ENCODE measurements at places on chromosomes 2 and 18.

DNA sequence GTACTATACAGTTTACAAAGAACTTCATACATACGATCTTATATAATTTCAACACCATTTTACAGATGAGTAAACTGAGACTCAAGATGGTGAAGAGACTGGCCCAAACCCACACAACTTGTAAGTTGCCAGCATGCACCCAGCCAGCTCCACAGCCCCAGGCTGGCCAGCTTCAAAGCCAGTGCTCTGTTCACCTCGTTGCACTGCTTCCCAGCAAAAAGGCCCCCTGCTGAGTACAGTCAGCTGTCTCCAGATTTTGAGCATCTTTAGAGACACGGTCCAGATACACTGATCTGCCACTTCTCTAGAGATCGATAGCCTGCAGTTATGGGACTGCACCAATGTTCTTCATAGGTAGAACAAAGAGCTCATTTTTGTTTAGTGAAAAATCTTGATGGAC, 257.2 kb upstream of the CHAC2 start:
- no peak for DNase-seq

- no peak for DNase-seq
Measured at GRCh38 chr2:238848691-238848975, 748 bp downstream of the TWIST2 start.

DNA sequence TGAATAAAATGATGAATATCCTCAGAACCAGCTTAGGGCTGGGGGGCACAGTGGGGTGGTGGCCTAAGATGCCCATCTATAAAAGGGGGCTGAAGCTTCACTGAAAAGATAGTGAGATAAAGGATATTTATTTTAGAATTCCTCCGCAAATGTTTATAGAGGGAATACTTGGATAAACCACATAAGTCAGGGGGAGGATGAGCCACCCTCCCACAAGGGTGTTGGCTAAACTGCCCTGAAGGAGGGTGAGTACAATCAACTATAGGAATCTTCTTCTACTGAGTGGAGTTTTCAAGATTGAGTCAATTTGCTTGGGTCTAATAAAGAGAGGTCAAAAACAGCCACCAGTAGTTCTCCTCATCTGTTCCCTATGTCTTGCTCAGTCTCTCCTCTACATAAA, 114.5 kb upstream of the TANK start:
- DNase-seq: no peak

DNA sequence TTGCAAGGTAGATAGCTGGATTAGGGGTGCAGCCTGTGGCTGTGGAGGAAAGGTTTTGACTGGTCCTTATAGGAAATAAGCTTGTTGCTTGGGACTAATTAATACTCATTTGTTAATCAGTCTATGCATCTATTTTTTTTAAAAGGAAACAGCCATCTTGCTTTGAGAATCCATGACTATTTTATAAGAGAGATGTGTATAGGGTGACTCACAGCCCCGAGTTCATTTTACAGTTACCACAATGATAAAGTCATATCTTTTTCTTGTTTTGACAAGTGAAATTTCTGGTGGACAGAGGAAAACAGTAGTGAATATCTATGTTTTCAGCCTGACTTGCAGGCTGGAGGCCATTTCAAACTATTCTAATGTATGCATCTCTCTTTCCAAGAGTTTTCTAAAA, 193.5 kb upstream of the CCDC68 start:
- DNase-seq: no peak

- no peak for DNase-seq
Measured at GRCh38 chr18:65227970-65228369, 522.8 kb upstream of the CDH7 start.

- DNase-seq: no peak
Measured at GRCh38 chr2:135149251-135149650, 97.2 kb downstream of the RAB3GAP1 start.

GRCh38 chr2:235146871-235147565, 195.2 kb downstream of the SH3BP4 start:
- DNase-seq: no peak

GRCh38 chr2:119520696-119521432, 3.4 kb downstream of the SCTR start:
- DNase-seq: no peak

GRCh38 chr18:59518705-59519104, 159.6 kb upstream of the LMAN1 start:
- DNase-seq: no peak

- DNase-seq: no peak
Measured at GRCh38 chr2:36425608-36426355, 70.2 kb downstream of the CRIM1 start.

DNA sequence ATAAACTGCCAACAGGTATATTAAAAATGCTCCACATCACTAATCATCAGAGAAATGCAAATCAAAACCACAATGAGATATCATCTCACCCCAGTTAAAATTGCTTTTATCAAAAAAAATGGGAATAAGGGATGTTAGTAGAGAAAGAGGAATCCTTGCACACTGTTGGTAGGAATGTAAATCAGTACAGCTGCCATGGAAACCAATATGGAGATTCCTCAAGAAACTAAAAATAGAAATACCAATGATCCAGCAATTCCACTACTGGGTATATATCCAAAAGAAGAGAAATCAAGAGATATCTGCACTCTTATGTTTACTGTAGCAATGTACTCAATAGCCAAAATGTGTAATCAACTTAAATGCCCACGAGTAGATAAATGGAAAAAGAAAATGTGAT, 40.6 kb downstream of the ZRANB3 start:
- no peak for DNase-seq

DNA sequence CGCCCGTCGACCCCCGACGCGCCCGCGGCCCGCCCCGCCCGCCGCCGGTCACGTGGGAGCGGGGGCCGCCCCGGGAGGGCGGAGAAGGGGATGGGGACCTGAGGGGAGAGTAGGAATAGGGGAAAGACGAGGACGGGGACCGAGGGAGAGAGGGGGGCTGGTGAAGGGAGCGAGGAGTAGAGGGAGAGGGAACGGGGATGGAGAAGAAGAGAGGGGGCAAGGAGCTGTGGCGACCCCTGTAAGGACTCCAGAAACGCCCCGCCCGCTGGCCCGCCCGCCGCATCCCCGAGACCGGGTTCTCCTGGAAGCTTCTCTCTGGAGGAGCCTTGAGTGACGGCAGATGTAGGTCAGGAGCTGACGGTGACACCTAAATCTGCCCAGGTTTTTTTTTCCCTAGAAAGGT, 615 bp downstream of the ADNP2 start:
- DNase-seq: no peak

DNA sequence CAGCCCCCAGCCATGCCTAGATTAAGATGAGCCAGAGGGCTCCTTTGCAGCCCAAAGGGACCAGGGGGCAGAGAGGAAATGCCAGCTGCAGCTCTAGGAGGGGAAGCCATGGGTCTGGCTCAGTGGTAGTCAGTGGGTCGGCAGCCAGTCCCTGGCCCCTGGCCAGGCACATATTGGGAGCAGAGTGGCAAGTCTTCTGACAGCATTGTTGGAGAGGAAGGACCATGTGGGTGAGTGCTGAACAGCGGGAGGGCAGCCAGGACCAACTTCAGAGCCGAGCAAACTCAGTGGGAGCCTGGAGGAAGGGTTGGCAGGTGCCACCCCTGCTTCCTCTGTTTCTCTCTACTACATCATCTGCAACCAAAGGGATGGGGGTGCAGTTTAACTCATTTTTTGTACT, 140.5 kb upstream of the PELI1 start:
- no peak for DNase-seq

- DNase-seq: no peak
Measured at GRCh38 chr18:74225193-74225840, 66.4 kb downstream of the CYB5A start.

GRCh38 chr2:169585673-169586072, 1.5 kb downstream of the PPIG start:
- no peak for DNase-seq

- DNase-seq: no peak
Measured at GRCh38 chr2:23375448-23375847, 9.5 kb upstream of the KLHL29 start.

GRCh38 chr2:24375349-24376087, 15.2 kb upstream of the ITSN2 start:
- no peak for DNase-seq

DNA sequence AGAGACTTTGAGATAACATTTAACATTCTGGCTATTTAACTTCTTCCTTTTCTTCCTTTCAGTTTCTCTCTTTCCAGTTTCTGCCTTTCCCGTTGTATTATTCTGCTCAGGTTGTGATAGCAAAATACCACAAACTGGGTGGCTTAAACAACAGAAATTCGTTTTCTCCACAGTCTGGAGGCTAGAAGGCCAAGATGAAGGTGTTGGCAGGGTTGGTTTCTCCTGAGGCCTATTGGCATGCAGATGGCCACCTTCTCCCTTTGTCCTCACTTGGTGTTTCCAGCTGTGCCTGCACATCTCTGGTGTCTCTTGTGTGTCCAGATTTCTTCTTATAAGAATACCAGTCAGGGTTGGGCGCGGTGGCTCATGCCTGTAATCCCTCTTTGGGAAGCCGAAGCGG, 34.0 kb downstream of the PHLPP1 start:
- no peak for DNase-seq

GRCh38 chr2:128642821-128643220, 324.2 kb upstream of the HS6ST1 start:
- DNase-seq: no peak

GRCh38 chr2:18777250-18777812, 188.0 kb upstream of the NT5C1B start:
- DNase-seq: no peak

GRCh38 chr2:177252808-177253531, 11.6 kb downstream of the NFE2L2 start:
- DNase-seq: no peak

- no peak for DNase-seq
Measured at GRCh38 chr2:191582355-191582754, 95.6 kb upstream of the NABP1 start.

- no peak for DNase-seq
Measured at GRCh38 chr2:160288324-160288723, 88.3 kb upstream of the ITGB6 start.

- DNase-seq: no peak
Measured at GRCh38 chr2:74107071-74107470, 40.6 kb downstream of the BOLA3 start.

DNA sequence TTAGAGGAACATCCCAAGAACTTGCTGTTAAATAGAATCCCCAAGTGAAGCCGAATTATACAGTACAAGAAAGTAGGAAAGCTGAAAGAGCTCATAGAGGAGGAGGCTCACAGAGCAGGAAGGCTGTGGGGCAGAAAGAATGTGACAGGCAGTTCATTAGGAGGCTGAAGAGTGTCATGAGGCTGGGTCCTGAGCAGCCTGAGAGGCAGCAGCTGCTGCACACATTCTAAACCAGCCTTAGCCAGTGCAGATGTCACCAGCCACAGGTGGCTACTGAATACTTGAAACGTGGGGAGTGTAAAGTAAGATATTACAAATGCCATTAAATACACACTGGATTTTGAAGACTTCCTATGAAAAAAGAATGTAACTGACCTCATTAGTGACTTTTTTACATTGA, 490.2 kb upstream of the KLHL29 start:
- DNase-seq: no peak

GRCh38 chr18:75240433-75240832, 29.8 kb downstream of the TSHZ1 start:
- DNase-seq: no peak

GRCh38 chr2:112480530-112481049, 1.4 kb upstream of the TTL start:
- peak; percentile 17 for DNase-seq

Data from activated CD4-positive, alpha-beta T cell treated with anti-CD3 and anti-CD28 coated beads, Interleukin-2, amount 50 U/mL, for 1 hour (primary cell).